Activated CD4-positive, CD25-positive, alpha-beta regulatory T cell (primary cell): ENCODE measurements at places on chromosomes 16 and 17.

DNA sequence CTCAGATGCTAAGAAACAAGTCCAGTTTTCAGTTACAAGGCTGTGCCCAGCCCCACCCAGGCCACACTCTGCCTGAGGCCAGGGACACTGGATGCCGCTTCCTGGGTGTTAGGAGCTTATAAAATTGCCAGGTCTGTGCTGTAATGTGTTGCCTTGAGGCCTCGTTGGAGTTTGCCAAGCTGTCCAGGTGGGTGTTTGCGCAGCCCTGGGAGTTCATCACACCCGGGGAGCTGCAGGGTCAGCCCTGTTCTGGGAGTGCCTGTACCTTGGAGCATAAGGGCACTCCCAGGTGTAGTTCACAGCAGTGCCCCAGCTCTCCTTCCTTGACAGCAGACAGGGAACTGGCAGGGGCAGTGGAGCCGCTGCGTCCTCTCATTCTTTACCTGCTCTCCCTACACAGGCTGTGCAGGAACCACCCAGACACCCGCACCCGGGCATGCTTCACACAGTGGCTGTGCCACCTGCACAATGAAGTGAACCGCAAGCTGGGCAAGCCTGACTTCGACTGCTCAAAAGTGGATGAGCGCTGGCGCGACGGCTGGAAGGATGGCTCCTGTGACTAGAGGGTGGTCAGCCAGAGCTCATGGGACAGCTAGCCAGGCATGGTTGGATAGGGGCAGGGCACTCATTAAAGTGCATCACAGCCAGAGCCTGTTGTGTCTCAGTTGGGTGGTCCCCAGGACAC, 1.6 kb downstream of the GFER start:
- no peak for DNase-seq

DNA sequence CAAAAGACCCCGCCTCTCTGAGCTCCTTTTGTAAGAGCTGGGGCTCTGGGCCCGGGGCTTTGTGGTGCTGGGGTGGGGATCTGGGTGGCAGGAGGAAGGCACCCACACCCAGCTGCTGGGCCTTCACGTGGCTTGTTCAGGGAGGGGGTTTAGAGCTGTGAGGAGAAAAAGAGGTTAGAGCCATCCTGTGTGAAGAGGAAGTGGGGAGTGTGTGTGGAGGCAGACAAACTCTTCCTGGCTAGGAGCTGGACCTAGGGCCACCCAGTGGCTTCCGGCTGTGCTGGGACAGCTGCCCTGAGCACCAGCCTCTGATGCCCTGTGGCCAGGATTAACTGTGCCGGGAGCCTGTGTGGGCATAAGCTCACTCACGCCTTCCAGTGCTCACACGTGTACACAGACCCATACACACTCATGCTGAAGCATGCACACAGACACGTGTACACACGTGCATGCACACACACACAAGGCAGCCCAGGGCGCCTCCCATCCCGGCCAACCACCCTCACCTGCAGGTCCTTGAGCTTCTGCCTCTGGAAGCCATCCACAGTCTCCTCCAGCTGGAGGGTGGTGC, 7.4 kb downstream of the CIBAR2 start:
- DNase-seq, result no peak

GRCh38 chr16:9969580-9969979, 212.6 kb downstream of the GRIN2A start:
- no peak for DNase-seq

- no peak for DNase-seq
Measured at GRCh38 chr17:63838631-63839171, 3.8 kb downstream of the SMARCD2 start.
